ENCODE measurements at places on chromosomes 2 and 18. TPM values are rescaled to one million over a fixed set of nuclear protein-coding genes. Genes with fewer than 3 reads are reported as not detected.

PRPF40A gene
- total RNA-seq: 145 TPM

ARHGAP15 gene
- not detected for total RNA-seq

SLC9A4 gene
- total RNA-seq: not detected

PLB1 gene
- total RNA-seq: not detected

SOX11 gene
- 2.8 TPM for total RNA-seq

MYO5B gene
- total RNA-seq: 8.8 TPM

GCG gene
- not detected for total RNA-seq
